Amniotic stem cell (primary cell): ENCODE measurements at places on chromosomes 13 and 19.

GRCh38 chr19:7817801-7818200 lies 12.2 kb upstream of the EVI5L start:
- DNase-seq, result no peak

GRCh38 chr13:98843482-98843877 lies 91.0 kb upstream of the SLC15A1 start:
- DNase-seq, result no peak

DNA sequence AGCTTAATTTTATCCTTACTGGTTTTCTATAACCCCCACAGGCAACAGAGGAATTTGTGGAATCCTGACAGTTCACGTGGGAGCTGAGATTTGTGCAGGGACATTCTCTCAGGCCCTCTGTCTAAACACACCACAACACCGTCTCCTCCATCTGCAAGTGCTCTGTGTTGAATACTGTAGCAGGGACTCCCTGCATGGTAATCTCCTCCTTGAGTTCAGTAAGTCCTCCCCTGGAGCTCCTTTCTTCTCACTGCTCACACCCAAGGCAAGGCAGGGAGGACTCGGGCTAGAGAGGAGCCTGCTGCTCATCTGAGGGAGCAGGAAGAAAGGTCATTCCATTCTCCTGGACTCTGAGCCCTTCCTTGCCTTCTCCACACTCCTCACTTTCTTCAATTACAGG lies 348.2 kb downstream of the KCTD12 start:
- no peak for DNase-seq

GRCh38 chr13:41241626-41242025 lies 21.8 kb downstream of the MTRF1 start:
- DNase-seq, result no peak

DNA sequence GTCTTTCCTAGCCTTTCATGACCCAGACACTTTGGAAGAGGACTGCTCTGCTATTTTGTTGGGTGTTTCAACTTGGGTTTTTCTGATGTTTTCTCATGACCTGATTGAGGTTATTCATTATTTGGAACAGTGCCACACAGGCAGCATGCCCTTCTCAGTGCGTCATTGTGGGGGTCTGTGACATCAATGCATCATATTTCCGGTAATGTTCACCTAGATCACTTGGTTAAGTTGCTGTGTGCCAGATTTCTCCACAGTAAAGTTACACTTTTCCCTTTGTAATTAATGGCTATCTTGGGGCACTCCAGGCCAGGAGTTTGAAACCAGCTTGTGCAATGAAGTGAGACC lies 124.4 kb downstream of the SIPA1L3 start:
- no peak for DNase-seq

DNA sequence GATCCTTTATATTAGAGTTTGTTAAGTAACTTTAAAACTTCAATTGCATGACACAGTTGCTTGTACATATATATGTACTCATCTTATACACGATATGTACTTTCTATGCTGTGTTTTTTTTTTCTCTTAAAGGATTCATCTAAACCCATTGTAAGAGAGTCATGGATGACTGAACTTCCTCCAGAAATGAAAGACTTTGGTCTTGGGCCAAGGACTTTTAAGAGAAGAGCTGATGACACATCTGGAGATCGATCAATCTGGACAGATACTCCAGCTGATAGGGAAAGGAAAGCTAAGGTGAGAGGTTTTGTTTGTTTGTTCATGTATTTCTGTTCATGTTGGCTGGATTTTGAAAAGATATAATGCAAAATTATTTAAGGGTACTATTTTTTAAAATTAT lies 26.0 kb downstream of the GPALPP1 start:
- DNase-seq, result no peak

DNA sequence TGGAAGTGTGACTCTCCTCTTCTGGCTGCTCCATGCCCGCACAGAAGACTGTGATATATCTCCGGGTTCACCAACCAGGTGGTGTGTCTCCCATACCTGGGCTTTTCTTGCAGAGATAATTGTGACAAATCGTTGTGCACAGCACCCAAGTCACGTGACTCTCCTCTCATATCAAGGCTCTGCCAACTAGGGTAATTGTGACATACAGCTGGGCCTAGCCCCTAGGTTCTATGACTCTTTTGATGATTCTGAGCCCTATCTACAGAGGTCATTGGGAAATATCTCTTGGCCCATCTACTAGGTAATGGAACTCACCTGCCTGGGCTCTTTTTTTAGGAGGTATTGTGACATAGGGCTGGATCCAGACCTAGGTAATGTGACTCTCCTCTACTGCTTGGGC lies 89.8 kb downstream of the ZNF429 start:
- no peak for DNase-seq

GRCh38 chr13:27578121-27579030 lies 42.0 kb downstream of the LNX2 start:
- DNase-seq, result peak; percentile 17

DNA sequence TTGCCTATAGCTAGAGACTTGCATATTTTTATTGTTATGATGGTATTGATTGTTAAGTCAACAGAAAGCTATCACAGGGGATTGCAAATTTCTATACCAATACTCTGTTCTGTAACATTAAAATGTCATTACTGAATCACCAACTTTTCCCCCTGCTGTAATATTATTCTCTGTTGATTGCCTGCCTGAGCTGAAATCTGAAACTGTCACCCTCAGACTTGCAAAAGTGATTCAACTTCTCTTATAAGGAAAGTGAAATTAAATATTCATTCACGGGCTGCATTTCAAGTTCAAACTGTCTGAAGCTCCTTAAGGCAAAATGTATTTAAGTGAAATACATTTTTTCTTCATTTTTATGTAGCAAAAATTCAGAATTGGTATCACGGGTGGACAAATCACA lies 723.2 kb downstream of the PCDH9 start:
- no peak for DNase-seq

DNA sequence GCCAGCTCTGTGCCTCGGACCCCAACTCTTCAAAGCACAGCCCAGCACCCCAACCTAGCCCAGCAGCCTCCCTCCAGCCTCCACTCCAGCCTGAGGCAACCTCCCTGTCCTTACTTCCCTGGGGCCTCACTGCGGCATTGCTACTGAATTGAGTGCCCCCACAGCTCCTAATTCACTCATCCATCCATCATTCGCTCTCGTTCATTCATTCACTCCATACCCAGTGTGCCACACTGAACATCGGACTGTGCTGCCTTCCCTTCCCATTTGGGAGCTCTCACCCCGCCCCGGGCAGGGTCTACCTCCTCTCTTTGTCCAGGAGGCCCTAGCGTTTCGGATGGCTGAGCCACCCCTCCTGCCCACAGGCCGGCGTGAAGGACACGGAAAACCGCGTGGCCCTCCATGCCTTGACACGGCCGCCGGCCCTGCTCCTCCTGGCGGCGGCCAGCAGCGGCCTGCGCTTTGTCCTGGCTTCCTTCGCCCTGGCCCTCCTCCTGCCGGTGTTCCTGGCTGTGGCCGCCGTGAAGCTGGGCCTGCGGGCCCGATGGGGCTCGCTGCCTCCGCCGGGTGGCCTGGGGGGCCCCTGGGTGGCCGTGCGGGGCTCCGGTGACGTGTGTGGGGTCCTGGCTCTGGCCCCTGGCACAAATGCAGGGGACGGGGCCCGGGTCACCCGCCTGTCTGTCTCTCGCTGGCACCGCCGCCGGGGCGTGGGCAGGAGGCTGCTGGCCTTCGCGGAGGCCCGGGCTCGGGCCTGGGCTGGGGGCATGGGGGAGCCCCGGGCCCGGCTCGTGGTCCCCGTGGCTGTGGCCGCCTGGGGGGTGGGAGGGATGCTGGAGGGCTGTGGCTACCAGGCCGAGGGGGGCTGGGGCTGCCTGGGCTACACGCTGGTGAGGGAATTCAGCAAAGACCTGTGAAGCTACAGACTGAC lies 1.3 kb downstream of the NAT14 start:
- no peak for DNase-seq

- no peak for DNase-seq
Observed at GRCh38 chr13:94324767-94325540, 154.5 kb downstream of the DCT start.

- no peak for DNase-seq
Observed at GRCh38 chr19:37484406-37485168, 15.4 kb downstream of the ZNF570 start.

DNA sequence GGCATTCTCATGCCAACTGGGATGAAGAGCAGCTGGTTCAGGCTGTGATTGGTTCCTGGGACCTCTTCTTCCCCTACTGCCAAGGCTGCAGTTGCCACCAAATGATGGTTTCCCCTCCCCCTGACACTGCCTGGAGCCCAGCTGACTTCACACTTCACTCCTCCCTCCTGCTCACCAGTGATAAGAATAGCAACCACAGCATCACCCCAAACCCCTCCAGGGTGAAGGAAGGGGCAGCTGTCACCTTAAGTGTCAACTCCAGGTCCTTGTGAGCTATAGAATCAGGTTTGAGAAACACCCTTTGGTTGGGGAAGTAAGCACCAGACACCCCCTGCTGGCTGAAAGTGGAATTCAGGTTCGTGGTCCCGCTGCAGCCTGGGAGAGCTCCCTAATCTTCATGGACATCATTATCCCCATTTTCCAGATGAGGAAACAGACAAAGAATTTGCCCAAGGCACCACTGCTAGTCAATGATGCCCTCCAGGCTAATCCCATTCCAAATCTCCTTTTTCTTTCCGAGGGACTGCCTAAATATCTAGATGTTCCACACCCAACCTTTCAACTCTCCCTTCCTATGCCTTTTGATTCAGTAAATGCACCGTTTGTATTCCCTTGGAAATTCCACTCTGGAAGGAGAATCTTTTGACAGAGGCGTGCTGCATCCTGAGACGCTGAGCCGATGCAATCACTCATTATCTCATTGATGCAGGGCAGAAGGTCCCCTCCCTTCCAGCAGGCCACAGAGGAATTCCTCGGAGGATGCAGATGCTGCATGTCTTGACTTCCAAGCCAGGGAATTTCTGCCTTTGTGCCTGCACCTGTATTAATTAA lies 50.6 kb upstream of the UQCRFS1 start:
- no peak for DNase-seq

- peak; percentile 89 for DNase-seq
Observed at GRCh38 chr13:26557393-26558073, at the start of gene WASF3. TSS of gene WASF3 (plus strand) at chr13:26557683. CDS start at chr13:26642271, 84,588 bp downstream.

- DNase-seq, result no peak
Observed at GRCh38 chr19:17543986-17544385, 11.5 kb upstream of the COLGALT1 start.

DNA sequence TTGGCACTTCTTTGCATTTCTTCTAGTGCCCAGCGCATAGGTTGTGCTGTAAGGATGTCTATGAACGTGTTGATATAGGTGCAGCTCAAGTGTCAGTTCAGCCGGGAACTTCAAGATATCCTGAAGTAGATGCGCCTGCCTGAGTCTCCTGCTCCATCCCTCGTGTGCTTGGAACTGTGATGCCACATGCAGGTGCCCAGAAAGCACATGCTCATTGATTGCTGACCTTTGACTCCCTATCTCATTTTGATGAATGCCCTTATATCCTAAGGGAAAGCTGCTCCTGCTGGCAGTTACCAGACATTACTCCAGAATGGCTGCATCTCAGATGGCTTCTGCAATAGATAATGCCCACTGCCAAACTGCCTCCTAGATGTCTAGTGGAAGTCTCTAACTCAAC lies 40.9 kb downstream of the CBY2 start:
- DNase-seq, result no peak
